Activated effector memory CD4-positive, alpha-beta T cell treated with anti-CD3 and anti-CD28 coated beads, Interleukin-2, amount 50 U/mL, for 16 hours (primary cell): ENCODE measurements at places on chromosomes 7 and 10.

DNA sequence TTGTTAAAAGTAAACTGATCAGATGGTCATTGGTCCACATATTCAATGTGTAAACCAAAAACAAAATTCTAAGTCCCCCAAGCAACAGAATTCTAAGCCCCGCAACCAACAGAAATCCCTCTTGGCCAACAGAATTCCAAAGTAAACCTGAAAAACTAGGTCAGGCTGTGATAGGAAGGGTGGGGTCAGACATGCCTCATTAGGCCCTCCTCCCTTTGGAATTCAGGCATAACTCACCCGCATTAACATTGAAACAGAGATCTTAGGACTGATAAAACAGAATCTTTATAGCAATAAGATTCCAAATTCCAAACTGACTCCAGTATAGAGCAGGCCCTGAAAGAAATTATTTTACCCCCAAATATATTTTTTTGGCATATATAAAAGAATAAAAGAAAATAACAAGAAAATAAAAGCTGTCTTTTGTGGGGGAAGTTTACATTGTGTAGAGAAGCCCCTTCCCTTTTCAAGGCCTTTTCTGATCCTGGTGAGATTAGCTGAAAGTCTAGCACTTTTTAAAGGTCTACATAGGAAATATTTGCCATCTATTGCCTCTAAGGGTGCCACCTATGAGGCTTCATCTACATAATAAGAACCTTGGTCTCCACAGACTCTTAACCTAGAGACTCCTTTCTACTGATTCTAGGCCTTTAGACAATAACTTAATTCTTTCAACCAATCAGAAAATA is 30.5 kb downstream of the GNAT3 start:
- no peak for DNase-seq

GRCh38 chr10:121833387-121833786 is 94.4 kb downstream of the ATE1 start:
- DNase-seq, result no peak

DNA sequence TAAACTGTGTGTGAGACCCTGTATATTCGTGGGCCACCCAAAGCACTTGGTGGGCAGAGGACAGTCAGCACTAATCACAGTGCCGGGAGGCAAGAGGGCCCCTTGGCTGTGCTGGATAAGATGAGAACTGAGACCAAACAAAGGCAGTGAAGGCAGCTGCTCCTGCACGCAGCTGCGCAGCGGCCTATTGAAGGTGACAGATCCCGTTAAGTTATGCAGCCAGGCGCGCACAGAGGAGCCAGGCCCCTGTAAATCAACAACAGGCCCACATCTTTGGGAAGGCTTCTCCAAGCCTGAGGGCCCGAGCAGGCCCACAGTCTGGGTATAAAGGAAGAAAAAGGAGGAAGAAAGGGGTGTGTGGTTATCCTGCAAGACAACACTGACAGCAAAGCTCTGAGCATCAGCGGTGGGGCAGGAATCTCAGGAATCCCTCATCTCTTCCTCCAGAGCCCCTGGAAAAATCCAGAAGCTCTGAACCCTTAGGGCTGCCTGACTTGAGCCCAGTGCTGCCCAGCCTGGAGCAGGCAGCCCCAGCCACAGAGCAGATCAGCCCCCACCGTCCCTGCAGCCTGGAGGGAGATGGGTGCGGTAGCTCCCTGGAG is 154.2 kb downstream of the ARHGAP12 start:
- no peak for DNase-seq

GRCh38 chr7:64611717-64612116 is 48.8 kb upstream of the ZNF680 start:
- no peak for DNase-seq

- DNase-seq, result no peak
These were observed 69.7 kb downstream of the ZNF365 start for GRCh38 chr10:62443866-62444265.

DNA sequence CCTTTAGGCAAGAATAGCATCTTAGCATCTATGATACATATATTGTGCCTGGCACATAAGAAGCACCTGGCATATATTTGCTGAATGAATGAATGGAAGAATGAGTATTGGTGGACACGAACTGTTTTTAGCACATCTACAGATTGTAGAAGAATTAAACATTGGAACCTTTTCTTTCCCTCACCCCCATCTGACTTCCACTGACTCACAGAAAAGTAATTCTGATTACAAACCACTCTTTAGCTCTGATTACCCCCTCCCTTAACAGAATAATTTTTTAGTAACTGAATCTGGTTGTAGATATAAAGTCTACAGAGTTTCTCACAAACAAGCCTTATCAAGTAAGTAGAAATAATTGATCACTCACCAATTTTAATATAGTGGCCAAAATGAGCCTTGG is 31.9 kb downstream of the SLC26A4 start:
- DNase-seq, result no peak

- DNase-seq, result peak; percentile 31
These were observed 217.8 kb downstream of the PTPRN2 start for GRCh38 chr7:158369866-158370265.

GRCh38 chr7:47285860-47286491 is 295.9 kb downstream of the TNS3 start:
- DNase-seq, result no peak

DNA sequence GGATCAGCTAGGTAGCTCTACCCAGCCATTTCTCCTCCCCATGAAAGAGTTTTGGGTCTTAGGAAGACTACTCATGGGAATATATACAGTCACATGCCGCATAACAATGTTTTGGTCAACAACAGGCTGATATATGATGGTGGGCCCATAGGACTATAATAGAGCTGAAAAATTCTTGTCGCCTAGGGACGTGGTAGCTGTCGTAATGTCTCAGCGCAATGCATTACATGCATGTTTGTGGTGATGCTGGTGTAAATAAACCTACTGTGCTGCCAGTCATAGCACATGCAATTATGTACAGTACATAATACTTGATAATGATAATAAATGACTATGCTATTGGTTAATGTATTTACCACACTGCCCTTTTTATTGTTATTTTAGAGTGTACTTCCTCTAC is 78.2 kb upstream of the DLX6 start:
- no peak for DNase-seq

- DNase-seq, result no peak
These were observed 32.9 kb upstream of the CXCL12 start for GRCh38 chr10:44417761-44418160.

- no peak for DNase-seq
These were observed 553.3 kb downstream of the TFEC start for GRCh38 chr7:115477193-115477651.

GRCh38 chr7:20561908-20562307 is 53.6 kb upstream of the ABCB5 start:
- DNase-seq, result no peak

DNA sequence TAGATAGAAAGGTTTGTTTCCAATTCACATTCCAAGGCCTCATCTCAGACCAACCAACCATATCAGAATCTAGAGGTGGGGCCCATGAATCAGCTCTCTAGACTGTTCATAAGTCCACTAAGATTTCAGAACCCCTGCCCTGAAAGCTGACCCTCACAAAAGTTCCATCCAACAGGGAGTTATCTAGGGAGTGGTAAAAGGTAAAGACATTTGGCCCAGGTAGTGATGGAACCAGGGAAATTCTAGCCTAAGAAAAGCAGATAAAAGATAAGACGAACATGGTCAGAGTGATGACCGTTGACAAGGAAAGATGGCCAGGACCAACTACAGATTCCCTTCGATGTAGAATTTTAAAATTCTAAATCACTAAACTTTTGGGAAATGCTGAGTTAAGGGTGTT is 198.0 kb upstream of the NEBL start:
- DNase-seq, result no peak

- DNase-seq, result no peak
These were observed 80.3 kb downstream of the MICU1 start for GRCh38 chr10:72545546-72545945.

GRCh38 chr10:11715815-11716494 is 26.2 kb upstream of the ECHDC3 start:
- no peak for DNase-seq

DNA sequence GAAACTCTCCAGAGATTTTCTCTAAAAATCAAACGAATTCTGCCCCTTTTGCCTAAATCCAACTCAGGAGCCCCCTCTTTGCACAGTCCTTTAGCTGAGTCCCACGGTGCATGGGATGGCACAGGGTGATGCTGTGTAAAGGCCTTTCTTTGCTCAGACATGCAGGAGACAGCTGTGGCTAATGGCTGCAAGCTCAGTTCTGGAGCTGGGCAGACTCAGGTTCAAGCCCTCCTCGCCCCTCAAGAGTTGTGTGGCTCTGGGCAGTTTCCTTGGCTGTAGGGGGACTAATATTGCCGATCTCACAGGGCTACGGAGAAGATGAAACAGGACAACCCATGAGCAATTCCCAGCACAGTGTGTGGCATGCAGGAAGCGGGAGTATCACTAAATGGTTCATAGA is 42.6 kb downstream of the CLEC2L start:
- DNase-seq, result no peak

GRCh38 chr10:55311848-55312635 is 511.0 kb upstream of the PCDH15 start:
- DNase-seq, result no peak

- DNase-seq, result no peak
These were observed 47.9 kb downstream of the FHIP2A start for GRCh38 chr10:114869520-114869892.

GRCh38 chr7:23343806-23344475 is 44.8 kb downstream of the MALSU1 start:
- DNase-seq, result no peak

- DNase-seq, result no peak
These were observed 226.3 kb upstream of the ZNF32 start for GRCh38 chr10:43874984-43875383.

DNA sequence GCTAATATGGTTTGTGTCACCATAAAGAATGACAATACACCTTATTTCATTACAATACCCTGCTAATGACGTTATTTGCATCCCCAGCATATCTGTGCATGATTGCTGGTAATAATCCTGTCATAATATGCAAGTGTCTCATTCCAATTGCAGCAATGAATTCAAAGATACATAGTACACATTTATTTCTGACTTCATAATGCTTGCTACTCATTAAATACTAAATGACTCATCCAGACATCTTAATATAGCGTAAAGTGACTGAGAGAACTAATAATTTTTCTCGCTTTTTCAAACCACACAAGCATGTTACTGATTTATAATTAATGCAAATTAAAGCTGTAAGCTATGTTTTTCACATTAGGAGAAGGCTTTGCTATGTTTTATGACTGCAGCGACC is 234.7 kb upstream of the MDFIC start:
- DNase-seq, result no peak

DNA sequence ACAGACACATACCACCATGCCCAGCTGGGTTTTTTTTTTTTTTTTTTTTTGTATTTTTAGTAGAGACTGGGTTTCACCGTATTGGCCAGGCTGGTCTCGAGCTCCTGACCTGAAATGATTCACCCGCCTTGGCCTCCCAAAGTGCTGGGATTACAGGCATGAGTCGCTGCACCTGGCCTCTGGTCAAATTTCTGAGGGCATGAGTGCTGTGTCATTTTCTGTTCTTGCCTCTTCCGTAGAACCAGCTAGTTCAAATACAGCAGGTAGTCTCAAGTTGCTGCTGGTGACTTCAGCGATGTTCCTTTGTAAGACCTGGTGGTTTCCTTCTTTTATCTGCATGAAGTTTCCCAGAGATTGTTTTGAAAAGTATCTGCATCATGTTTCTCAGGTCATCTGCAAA is 134.8 kb upstream of the SHH start:
- no peak for DNase-seq

- no peak for DNase-seq
These were observed 44.1 kb downstream of the RALA start for GRCh38 chr7:39667341-39667923.

DNA sequence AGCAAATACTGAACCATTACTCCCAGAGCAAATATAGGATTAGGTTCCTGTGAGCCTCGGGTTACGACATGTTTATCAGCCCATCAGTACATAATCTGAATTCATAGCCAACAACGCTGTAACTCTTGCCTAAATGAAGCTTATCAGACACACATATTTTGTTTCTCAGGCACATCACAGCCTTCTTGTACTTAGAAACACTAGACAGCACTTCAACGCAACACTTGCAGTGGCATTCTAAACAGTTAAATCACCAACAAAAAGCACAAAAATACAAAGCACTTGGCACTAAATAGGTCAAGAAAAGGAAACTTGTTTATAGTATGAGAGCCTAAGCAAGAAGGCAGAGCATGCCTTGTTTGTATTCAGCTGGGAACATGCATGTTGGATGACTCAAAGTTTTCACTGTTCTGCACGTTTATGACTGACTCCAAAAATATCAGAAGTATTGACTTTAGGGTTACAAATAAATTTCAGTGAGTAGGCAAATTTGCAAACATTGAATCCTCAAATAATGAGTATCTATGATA is 75.0 kb downstream of the VPS50 start:
- no peak for DNase-seq

- peak; percentile 66 for DNase-seq
These were observed 482 bp downstream of the CCDC6 start for GRCh38 chr10:59905731-59906416.
